ENCODE measurements at places on chromosomes 16 and 17.

- DNase-seq = peak; percentile 3
Observed at GRCh38 chr17:34756637-34757021, 177.2 kb downstream of the TMEM132E start.

DNA sequence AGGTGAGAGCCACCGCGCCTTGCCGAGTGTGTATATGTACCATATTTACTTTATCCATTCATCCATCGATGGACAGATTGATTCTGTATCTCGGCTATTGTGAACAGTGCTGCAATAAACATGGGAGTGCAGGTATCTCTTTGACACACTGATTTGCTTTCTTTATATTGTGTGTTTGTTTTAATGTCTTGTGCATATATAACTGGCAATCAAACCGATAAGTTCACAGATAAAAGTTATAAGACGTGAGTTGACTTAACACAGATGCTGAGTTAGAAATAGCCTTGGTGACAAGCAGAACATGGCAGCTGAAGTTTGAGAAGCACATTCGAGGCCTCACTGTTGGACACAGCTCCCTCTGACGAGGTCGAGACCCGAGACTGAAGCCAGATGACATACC, 23.2 kb downstream of the TMEM186 start:
- no peak for DNase-seq

DNA sequence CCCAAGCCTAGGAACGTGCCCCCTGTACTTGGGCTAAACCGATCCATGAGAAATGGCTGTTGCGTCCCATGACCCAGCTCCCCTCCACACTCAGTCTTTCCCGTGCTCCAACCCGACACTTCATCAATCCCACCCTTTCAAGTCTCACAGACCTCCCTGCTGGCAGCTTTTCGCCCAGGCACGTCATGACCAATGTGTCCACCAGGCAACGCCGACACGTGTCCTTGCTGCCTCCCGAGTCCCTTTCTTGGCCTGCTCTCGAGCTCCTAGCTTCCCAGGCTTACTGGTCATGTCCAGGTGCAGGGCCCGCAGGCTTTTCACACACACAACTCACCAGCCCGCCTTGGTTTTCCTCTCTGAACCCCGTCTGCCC, 12.2 kb downstream of the MNT start:
- DNase-seq = no peak

- no peak for DNase-seq
Observed at GRCh38 chr17:8944748-8945147, 20.8 kb downstream of the PIK3R5 start.

DNA sequence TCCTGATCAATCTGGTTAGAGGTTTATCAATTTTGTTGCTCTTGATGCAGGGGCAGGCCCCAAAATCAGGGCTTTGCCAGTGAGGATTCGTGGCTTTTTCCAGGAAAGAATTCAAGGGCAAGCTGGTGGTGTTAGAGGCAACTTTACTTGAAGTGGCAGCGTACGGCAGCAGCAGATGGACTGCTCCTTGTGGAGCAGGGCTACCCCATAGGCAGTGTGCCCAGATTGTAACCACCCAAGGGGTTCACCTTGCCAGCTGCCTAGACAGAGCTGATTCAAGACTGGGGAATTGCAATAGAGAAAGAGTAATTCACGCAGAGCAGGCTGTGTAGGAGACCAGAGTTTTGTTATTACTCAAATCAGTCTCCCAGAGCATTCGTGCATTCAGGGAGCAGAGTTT, 16.7 kb downstream of the DRC7 start:
- no peak for DNase-seq

- DNase-seq = no peak
Observed at GRCh38 chr17:56313201-56313600, 159.9 kb downstream of the ANKFN1 start.

DNA sequence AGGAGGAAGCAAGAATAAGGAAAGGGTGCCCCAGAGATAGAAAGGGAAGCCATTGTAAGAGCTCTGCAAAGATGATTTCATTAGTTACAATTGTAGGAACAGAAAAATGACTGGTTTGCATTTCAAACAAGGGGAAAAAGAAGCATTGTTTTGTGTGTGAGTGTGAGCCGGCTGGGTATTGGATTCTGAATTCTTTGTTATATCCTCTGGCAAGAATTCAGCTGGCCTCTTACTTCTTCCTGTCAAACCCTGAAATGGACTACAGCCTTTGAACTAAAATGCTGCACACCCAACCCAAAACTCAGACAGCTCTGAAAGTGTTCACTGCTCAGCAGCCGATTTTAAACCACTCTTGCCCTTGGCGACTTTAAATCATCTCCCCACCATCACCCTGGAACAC, 461.3 kb downstream of the PMP22 start:
- DNase-seq = peak; percentile 37

DNA sequence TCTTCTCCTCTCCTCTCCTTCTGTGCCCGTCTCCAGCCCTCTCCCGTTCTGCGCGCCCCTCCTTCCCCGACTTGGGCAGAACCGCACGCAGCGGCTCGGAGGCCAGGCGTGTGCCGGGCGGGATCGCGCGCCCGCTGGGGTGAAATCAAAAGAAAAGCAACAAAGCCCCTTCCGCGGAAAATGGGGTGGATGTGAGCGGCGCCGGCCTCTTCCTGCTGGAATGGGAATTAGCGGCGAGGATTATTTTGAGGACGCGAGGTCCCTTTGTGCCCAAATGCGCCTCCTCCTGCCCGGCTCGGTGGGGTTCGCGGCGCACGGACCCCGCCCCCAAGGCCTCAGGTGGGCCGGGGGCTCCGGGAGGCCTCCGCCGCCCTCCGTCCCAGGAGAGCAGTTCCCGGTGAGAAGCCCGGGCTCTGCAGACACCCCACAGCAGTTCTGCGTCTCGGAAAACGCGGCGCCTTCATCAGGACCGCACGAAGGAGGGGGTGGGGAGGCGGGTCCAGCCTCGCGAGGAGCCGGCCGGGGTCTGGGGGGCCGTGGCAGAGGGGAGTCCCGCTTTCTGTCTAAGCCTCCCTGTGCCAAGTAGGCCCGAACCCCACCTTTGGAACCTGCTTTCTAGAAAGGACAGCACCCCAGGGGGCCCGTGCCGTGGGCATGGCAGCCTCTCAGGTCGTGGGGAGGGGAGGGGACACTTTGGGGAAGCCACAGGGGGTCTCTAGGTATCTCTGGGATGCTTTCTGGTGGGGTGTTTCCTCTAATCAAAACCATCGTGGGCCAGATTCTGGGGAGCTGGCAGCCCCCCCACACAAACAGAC, 91.0 kb upstream of the CBX4 start:
- no peak for DNase-seq

GRCh38 chr16:29307598-29308507, 98.7 kb downstream of the NPIPB11 start:
- no peak for DNase-seq

GRCh38 chr17:13474073-13474800, 127.5 kb downstream of the HS3ST3A1 start:
- no peak for DNase-seq

DNA sequence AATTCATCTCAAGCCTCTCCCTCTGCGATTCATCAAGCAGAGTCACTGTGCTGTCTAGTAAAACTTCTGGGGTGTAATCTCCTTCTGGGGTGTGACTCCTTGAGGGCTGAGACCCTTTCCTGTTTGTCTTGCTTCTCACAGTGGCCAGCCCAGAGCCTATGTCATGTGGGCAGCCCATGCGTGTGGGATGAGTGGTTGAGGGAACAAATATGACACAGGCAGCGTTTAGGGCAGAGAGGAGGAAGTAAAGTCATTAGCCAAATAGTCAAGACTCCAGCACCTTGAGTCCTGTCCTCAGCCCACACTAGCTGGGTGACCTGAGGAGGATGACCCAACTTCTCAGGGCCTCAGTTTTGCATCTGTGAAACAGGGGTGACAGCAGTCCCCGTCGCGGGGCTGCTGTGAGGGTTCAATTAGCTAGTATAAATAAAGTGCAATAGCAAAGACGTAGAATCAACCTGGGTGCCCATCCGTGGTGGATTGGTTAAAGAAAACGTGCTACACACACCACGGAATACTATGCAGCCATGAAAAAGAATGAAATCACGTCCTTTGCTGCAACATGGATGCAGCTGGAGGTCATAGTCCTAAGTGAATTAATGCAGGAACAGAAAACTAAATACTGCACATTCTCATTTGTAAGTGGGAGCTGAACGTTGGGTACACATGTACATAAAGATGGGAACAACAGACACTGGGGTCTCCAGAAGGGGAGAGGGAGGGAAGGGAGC, 4.5 kb upstream of the ITGAX start:
- DNase-seq = no peak

- no peak for DNase-seq
Observed at GRCh38 chr17:79080761-79081290, 6.2 kb downstream of the ENGASE start.

- no peak for DNase-seq
Observed at GRCh38 chr16:19967561-19967960, 82.9 kb upstream of the GPRC5B start.

DNA sequence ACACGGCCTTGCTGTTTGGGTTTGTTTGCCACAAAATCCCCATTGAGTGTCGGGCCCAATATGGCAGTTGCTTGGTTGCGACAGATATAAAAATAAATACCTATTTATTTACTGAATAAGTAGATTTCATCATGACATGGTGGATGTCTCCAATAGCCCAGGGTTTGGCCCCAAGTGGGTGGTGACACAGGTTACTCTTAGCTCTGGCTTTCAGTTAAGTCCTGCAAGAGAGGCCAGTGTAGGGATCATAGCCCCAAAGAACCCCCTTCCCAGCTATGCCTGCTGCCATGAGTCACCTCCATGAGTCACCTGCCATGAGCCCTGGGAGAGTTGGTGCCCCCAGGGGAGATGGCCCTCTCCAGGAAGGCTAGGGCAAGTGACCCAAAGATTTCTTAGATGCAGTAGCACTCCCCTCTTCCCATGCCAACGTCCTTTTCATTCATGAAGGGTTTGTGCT, 78.7 kb upstream of the LGALS9 start:
- no peak for DNase-seq

DNA sequence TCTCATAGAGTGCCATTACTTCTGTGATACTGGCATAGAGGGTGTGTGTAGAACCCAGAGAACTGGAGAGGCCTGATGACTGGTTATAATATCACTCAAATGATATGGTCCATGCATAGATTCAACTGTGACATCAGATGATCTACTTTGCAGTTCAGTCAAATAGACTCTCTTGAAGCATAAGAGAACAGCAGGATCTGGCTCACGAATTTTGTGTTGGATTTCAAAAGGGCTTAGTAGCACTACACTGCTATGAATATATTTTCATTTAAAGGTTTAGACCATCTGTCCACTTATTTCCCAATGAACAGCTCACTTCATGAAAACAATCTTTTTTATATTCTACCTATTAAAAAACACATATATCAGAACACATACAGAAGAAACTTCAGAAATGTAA, 119.7 kb downstream of the KIF2B start:
- no peak for DNase-seq

GRCh38 chr16:74842413-74842812, 67.8 kb upstream of the FA2H start:
- DNase-seq = no peak

DNA sequence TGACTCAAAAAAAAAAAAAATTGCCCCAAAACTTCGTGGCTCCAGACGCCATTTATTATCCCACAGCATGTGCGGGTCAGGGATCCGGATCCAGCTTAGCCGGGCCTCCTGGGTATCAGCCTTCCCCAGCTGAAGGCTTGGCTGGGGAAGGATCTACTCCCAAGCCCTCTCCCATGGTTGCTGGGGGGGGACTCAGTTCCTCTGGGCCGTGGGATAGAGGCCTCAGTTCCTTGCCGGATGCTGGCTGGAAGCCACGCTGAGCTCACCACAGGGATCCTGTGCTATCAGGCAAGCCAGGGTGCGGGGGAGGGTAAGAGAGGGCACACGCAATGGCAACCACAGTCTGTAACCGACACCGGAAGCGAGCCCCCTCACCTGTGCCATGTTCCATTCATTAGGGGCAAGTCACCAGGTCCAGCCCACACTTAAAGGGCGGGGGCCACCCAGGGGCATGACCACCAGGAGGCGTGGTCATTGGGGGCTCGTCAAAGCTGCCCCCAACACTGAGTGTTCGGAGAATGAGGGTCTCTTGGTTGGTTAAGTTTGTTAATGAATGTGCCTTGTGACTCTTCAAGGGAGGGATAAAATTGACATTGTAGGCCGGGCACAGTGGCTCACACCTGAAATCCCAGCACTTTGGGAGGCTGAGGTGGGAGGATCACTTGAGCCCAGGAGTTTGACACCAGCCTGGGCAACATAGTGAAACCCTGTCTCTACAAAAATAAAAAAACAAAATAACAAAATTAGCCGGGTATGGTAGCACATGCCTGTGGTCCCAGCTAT, 210.0 kb upstream of the GSE1 start:
- no peak for DNase-seq

DNA sequence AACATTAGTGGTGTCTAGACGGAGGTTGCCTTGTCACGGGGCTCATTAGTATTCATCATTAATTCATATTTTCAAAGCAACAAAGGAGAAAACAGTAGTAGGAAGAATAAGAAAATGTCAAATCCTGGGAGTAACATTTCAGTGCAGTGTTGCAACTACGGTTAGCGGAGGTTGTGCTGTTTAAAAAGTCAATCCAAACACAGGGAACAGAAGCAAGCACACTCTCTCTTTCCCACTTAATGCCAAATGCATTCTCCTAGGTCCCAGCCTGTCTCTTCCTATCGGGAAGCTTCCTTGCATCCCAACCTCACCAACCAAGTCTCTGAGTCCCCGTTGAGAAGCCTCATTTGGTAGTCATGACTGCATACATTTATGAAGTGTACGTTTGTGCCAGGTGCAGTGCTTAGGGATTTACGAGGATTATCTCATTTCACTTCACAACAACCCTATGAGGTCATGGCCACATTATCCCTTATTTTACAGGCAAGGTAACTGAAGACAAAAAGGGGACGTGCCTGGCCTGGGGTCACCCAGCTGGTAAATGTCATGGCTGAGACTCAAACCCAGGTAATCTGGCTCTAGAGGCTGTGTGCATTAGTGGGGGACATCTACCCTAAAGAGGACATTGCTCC, 283.6 kb upstream of the SALL1 start:
- DNase-seq = no peak
